ENCODE measurements at places on chromosomes 6 and 20.

DNA sequence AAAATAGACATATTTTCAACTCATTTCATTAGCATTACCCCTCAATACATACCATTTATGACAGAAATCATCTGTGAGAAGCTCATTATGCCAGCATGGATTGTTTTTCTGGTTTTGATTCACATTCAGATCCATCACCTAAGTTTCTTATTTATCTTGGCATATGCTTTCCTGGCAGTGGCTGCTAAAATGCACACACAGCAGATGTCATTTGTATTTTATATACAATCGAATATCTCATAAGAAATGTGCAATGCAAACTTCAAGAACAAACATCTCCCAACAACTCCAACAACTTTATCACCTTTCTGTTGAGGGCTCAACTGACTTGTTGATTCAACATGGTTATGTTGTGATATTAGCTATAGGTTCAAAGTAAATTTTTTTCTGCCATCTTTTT is 208.3 kb downstream of the PHACTR1 start:
- DNase-seq, result no peak

DNA sequence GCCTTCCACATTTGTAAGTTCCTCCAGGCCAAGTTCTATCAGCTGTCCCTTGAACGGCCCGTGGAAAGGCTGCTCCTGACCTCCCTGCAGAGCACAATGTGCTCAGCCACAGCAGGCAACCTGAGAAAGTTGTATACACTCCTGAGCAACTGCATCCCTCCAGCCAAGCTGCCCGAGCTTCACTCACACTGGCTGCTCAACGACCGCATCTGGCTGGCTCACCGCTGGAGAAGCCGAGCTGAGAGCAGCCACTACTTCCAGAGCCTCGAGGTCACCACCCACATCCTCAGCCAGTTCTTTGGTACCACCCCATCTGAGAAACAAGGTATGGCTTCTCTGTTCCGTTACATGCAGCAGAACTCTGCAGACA is 2.1 kb downstream of the ZSWIM1 start:
- no peak for DNase-seq

GRCh38 chr20:52305858-52306257 is 114.3 kb upstream of the ZFP64 start:
- DNase-seq, result no peak

GRCh38 chr6:33699739-33700138 is 11.8 kb downstream of the UQCC2 start:
- no peak for DNase-seq

DNA sequence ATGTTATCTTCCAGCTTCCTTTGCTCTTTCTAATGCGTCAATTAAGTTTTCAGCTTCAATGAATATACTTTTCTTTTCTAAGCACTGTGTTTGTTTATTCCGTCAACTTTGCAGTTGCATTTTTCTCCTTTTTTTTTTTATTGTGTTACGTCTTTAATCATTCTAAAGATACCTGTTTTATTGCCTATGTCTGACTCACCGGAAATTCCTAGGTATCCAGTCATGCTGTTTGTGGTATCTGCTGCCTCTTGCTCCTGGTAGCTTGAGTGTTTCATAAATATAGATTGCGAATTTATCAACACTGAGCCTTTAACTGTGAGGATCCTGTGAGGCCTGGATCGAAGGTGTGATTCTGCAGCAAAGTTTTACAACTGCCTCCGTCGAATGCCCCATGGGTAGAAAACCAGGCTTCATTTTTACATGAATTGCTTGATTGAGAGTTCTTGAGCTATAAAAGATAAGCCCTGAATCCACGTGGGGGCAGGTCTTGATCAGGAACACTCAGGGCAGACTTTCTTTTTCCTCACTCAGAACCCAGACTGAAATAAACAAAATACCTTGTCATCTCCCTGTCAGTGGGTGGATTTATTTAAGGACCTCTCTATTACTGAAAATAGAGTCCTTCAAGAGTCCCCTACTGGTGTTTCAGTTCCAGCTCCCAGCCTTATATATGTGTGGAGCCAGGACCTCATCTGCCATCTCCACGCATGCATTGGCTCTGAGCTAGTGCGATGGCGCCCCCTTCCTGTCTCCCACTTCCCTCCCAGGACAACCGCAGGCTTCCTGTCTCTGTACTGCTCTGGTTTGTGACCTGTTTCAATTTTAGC is 60.1 kb upstream of the LRRC1 start:
- peak; percentile 11 for DNase-seq

DNA sequence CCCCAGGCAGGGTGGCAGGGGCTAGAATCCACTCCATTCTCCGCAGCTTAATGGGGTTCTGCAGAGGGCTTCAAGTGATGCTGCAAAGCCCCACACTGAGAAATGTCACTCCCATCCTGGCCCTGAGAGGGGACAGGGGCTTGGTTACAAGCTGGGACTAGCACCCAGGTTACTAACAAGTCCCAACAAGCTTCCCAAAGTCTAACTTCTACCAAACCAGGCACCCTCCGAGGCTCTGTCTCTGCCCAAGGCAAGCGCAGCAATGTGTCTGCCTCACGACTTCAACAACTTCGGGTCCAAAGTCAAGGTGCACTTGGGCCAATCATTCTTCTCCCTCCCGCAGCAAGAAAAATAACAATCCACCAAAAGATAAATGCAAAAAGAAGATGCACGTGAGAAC is 45.6 kb downstream of the NFATC2 start:
- DNase-seq, result no peak

- no peak for DNase-seq
Observed at GRCh38 chr6:96299525-96299924, 222.1 kb upstream of the UFL1 start.
